ENCODE measurements at places on chromosomes 1 and 21.
A peak's percentile ranks its signal among the peaks of the same experiment; 100 is the strongest.

- no peak for DNase-seq
Measured at GRCh38 chr1:109229531-109230127, 15.9 kb downstream of the SARS1 start.

GRCh38 chr1:200780545-200781369 lies 42.1 kb downstream of the CAMSAP2 start:
- DNase-seq, result no peak

GRCh38 chr1:15985611-15986297 lies 9.9 kb upstream of the ZBTB17 start:
- no peak for DNase-seq

- no peak for DNase-seq
Measured at GRCh38 chr1:174344162-174344561, 103.6 kb upstream of the GPR52 start.

DNA sequence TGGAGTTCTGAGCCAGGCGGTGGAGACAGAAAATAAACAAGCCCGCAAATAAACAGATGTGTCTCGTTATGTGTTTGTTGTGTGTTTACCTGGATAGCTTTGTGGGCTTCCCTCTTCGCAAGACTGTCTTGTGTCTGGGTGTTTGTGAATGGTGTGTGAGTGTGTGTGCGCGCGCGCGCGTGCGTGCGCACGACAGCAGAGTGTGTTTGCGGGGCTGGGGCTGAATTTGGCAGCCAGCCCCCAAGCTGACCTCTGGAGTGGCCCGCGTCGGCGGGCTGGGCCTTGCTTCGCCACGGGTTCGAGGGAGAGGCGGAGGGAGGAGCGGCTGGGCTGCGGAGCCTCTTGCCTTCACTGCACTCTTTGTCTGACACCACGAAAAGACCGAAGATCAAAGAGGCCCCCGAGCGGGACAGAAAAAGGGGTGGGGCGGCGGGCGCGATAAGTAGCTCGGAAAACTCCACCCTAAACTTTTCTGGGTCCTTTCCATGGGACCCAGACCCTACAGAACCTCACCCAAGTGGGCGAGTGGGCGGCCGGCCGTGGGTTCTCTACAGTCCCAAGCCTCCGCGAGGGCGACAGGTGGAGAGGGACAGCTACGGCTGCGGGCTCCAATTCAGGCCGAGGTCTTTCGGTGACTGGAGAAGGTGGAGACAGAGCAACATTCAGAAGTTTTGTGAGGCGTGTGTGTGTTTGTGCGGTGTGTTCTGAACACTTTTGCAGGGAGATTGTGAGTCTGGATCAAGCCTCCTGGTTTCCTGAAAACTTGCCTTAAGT lies 14.5 kb downstream of the PAX7 start:
- no peak for DNase-seq

DNA sequence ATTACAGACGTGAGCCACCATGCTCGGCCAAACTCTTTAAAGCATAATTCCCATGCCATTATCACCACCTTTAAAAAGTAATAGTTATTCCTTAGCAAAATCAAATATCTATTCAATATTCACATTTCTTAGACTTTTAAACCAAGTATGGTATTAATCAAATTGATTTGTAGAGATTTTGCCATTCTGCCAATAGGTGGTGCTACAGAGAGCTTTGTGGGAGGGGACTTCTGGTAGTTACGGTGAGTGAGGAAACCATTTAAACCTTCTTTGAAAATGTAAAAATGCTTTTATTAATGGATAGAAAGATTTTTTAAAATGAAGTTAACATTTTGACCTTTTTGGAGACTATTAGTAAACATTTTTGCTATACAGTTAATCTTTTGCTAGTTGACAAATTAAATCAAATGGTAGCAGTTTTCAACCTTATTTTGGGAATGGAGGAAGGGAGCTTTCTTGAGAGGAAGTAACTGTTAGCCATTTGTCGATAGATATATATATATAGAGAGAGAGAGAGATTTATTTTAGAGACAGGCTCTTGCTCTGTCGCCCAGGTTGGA lies 19.3 kb downstream of the IARS2 start:
- no peak for DNase-seq

- DNase-seq, result no peak
Measured at GRCh38 chr1:2286923-2287322, 58.8 kb downstream of the SKI start.

DNA sequence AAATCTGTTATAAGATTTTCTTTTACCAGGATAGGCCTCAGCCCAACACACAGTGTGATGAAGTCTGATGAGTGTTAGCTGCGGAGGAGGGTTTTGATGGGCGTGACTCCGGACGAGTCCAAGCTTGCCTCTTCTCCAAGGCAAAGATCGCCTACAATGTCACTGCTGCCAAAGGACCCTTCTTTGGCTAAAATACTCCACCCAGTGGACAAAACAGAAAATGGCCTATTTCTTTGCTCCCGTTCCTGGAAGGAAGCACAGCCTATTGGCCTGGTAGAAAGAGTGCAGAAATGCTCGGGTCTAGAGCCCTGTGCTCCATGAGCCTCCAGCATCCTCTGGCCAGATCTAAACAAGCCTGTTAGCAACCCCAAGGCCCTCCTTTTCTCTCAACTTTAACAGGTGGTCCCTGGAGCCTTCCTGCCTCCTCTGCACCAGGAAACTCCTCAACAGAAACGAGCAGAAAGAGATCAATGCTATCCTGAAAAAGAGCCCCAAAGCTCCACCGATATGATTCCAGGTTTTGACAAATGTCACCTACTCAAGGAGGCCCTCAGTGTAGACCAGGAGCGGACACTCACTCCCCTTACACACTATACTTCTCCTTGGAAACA lies 3.4 kb upstream of the CASQ2 start:
- peak; percentile 69 for DNase-seq

DNA sequence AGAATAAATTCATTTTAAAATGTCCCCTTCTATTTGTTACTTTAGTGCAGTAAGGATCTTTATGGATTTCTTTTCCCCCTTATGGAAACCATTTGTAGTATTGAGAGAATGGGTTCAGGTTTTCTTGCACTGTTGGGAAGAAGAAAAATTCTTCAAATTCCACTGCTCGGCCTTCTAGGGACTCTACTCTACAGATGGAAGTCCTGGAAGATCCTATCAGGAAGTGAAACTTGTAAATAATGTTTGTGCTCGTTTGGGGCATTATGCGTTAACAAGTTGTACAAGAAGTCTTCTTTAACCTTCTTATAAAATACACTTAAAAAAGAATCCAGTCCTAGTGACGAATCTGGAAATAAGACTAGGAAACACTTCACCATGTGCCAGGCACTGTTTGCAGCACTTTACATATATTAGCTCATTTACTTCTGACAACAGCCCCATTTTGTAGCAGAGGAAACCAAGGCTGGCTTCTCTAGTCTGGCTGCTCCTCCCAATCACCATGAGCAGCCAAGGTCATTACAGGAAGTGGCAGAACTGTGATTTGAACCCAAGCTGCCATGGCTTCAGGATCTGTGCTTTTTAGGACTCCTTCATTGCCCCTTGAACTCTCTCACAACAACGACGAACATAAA lies 11.8 kb downstream of the LRRC8D start:
- DNase-seq, result no peak

DNA sequence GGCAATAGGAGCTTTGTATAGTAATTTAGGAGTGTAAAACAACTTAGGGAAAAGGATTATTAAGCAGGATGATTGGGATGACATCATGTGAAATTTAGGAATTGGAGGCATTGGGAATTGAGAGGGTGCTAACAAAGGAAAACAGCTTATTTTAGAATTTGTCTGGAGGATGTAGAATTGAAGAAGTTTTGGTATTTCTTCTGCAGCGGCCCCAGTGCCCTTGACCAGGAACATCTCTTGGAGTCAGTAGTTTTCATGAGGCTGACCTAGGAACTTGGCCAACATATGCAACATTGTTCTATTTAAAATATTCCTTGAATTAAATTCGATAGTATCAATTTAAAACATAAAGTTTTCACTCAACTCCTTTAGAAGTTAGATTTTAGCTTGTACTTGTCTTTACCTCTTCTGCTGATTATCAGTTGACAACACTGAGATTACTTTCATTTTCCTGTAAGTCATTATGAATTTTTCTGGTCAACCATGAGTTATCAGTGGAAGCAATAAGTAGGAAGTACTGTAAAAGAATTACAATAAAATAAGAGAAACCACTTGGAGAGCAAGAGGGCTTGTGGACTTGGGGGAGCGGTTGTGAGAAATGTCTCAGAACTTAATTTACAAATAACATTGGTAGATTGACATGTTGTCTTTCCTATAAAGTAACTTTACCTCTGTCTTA lies 52.8 kb downstream of the DYRK1A start:
- no peak for DNase-seq

GRCh38 chr1:167722152-167722869 lies 529 bp downstream of the MPZL1 start:
- no peak for DNase-seq

DNA sequence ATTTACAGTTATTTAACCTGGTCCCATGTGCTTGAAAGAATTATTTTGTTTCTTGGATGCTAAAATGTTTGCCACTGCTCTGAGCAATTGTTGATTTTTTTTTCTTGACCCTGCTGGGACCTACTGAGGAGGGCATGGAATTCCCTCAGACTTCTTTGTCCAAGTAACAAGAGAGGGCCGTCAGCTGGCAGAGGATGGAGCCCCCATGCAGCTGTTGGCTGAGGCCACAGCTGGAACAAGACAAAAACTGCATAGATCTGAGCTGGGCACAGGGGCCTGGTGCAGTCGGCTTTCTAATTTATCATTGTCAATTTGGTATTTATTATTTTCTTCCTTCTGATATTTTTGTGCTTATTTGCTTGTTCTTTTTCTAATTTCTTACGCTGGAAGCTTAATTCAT lies 39.6 kb upstream of the ABCG1 start:
- no peak for DNase-seq

DNA sequence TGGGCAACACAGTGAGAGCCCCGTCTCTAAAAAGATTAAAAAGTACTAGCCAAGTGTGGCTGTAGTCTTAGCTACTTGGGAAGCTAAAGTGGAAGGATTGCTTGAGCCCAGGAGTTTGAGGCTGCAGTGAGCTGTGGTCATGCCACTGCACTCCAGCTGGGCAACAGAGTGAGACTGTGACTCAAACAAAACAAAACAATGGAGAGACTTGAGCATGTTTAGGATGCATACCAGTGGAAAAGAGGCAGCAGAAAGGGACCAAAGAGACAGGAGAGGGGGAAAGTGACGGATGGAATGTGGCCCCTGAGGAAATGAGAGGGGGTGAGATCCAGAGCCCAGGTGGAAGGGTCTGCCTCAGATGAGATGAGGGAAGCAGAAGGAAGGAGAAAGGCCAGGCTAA lies 358.9 kb downstream of the RPS6KC1 start:
- DNase-seq, result no peak

DNA sequence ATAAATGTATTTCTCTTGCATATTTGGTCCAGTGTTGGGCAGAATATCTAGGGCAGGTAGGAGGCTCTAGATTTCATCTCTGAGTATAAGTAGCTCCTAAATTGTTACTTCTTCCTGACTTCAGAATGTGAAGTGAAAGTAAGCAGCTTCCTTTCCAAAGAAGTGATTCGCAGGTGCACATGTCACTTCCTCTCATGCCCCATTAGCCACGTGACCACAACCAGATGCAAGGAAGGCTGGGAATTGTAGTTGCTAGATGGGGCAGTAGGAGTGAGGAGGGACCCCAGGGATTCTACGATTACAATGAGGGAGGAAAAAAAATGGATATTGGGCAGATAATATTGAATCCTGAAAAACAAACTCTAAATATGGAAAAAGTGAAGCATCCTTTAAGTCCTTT lies 113.2 kb upstream of the CYYR1 start:
- DNase-seq, result no peak

- DNase-seq, result no peak
Measured at GRCh38 chr1:207691841-207692240, 46.9 kb downstream of the CR1L start.

DNA sequence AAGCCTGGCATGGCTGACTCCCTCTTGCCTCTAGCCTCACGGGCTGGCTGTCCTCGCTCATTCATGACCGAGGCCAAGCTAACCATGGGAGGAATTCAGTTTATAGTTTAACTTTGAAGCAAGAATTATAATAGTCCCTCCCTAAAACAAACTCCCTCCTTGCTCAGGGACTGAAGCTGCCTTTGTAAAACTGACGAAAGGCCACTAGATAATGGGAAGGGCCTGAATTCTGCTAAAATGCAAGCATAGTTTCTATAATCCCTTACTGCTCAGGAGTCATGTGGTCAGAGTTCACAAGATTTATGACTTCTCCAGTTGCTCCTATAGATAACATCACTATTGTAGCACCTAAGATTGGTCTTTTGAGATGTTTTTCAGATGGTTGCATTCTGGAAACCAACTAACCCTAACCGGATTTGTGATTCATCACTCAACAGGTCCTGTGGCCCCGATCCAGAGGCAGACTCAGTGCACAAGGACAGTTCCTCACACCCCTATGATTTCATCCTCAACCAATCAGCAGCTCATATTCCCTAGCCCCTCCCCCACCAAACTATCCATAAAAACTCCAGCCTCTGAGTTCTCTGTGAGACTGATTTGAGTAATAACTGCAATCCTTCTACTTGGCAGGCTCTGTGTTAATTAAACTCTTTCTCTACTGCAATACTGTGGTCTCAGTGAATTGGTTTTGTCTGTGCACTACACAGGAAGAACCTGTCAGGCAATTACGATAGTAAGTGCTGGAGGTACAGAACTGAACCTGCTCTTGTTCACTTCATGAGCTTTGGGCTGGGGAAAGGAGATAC lies 26.4 kb downstream of the HHIPL2 start:
- no peak for DNase-seq

GRCh38 chr1:48251821-48252220 lies 29.3 kb downstream of the SLC5A9 start:
- no peak for DNase-seq

GRCh38 chr1:23039308-23039826 lies 20.1 kb downstream of the KDM1A start:
- DNase-seq, result no peak

DNA sequence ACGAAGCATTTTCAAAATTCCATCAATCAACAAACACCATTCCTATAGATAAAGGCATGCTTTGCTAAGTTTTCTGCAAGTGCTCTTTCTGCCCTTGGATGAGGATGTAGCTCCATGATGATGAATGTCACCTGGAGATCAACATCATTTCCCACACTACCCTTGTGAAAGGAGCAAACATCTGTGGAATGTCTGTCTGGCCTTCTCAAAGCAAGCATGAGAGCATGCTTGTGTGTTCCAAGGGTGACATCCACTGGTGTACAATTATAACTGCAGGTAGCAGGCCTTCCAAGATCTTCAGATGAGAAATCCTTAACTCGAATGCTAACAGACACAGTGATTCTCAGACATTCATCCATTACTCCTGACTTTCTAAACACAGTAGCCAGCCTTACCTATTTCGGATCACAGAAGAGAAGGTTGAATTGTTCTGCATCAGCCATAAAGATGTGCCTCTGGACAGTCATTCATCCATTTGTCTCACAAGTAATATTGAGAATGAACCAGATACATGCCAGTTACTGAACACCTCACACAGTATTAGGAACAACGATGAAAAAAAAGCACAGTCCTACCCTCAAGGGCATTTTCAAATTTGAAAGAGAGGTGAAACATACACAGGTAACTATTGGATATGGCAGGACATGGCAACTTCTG lies 162.4 kb downstream of the TPR start:
- peak; percentile 43 for DNase-seq

All from NCI-H187 (cell line).